ENCODE measurements at places on chromosomes 2 and 18.

GRCh38 chr2:175205523-175205922, 24.0 kb upstream of the ATP5MC3 start:
- DNase-seq, result no peak

DNA sequence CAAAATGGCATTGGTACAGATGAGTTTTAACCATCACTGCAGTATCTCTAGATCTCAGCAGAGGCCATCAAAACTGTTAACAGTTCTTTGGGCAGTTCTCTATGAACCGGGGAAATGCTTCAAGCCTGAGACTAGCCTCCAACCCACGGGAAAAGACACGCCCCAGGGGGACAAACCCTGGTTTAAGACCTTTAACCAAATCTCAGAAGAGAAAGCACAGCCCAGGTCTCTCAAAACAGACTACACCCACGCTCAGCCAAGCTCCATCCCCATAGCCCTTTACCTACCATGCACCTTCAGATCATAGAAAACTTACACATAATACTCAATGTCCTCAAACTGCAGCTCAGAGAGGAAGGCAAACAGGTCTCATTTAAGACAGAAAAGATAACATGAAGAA, 78.3 kb downstream of the TMEM163 start:
- no peak for DNase-seq

GRCh38 chr2:119223521-119224390, at the start of gene STEAP3:
Gene STEAP3 (plus strand): TSS chr2:119223834. CDS start chr2:119231013, 7,179 bp downstream.
- no peak for DNase-seq

- no peak for DNase-seq
Measured at GRCh38 chr2:68059784-68060525, 2.8 kb downstream of the C1D start.

DNA sequence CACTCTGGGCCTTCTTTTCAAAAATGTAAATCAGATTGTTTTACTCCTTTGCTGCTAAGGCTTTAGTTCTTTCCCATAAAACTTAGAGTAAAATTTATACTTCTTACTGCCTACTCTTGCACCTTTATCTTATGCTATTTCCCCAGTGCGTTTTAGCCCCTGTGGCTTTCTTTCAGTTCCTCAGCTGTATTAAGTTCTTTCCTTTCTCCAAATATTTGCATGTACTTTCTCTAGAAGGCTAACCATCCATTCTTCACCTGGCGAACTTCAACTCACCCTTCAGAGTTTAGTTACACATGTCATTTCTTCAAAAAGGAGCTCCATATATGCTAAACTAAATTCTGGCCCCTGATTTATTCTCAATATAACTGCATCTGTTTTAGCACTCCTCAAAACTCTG, 160.7 kb downstream of the FSHR start:
- no peak for DNase-seq

DNA sequence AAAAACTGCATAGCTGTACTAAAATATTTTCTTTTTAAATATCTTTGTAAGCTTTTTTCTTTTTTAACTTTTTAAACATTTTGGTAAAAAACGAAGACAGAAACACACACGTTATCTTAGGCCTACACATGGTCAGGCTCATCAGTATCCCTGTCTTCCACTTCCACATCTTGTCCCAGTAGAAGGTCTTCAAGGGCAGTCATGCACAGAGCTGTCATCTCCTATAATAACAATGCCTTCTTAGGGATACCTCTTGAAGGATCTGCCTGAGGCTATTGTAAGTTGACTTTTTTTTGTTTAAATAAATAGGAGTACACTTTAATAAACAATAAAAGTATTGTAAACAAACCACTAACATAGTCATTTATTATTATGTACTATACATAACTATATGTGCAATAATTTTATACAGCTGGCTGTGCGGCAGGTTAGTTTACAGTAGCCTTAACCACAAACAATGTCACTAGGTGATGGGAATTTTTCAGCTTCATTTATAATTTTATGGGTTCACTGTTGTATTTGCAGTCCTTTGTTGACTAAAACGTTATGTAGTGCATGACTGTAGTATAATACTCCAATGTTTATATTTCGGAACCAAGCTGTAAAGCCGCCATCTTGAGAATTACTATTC, 124.4 kb downstream of the MAP4K4 start:
- DNase-seq, result no peak

GRCh38 chr2:53508667-53509066, 258.9 kb upstream of the CHAC2 start:
- no peak for DNase-seq

DNA sequence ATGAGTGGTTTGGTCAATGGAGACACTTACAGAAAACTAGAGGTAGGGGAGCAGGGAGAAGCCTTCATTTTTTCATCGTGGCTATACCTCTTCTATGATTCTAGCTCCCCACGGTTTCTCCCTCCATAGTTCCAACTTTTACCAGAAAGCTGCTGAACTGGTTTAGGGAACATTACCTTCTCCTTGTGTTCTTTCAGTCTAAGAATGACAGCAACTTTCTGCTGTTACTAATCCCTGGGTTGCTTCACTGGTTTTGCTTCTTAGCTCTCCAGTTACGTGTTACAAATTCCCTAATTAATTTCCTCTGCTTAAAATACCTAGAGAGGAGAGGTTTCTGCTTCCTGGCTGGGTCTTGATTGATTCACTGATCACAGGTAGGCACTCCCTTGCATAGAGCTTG, 499.9 kb downstream of the SLC4A3 start:
- no peak for DNase-seq

DNA sequence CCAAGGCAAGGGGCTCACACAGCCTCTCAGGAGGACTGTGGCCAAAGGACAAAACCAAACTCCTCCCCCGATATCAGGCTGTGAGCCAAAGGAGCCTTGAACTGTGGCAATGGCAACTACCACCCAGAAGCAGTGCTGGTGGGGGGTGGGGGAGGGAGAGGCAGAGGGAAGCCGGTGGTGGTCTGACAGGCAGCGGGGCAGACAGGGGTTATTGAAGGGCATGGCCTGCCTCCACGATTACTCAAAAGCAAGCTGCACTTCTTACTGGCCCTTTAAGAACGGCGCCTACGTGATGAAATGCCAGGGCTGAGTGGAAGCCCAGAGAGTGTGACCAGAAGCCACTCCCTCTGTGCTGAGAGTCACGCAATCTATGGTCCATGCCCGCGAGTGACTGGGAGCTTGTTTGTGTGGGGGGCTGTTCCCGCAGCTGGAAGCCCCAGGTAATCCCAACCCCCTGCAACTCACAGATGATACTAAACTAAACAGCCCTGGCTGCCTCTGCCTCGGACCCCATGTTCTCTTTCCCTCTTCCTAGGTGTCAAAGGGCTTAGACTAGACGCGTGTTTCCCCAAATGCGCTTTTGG, 128.2 kb upstream of the CXCR4 start:
- DNase-seq, result peak; percentile 46

All from left renal pelvis (tissue), 4 donors.